ENCODE measurements at places on chromosomes 3 and 15. TPM values are rescaled to one million over a fixed set of nuclear protein-coding genes. Genes with fewer than 3 reads are reported as not detected.

STRC gene
- polyA plus RNA-seq = 3.3 TPM

BCL2A1 gene
- 0.53 TPM for polyA plus RNA-seq

ALDH1L1 gene
- polyA plus RNA-seq = 33.1 TPM

GRCh38 chr3:126418661-126419131 is 24.0 kb downstream of the CFAP100 start:
- DNase-seq = no peak

DNA sequence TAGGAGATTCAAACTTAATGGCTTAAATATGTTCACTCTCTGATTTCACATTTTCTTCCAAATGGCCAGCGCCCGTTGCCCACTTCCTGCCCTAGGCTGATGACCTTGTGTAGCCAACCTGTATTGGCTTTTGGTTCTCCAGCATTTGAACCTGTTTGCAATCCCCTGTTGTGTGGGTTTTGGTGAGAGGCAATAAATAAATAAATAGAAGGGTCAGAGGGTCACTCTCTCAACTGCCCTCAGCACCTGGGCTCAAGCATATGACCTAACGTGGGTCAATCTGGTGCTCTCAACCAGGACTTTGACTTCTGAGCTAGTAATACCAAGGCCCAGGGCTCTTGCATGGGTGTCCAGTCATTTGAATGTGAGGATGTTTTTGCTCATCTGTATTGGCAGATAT is 1.8 kb upstream of the SRP14 start:
- DNase-seq = no peak

- no peak for DNase-seq
Measured at GRCh38 chr3:166190360-166190759, 353.1 kb upstream of the BCHE start.

DNA sequence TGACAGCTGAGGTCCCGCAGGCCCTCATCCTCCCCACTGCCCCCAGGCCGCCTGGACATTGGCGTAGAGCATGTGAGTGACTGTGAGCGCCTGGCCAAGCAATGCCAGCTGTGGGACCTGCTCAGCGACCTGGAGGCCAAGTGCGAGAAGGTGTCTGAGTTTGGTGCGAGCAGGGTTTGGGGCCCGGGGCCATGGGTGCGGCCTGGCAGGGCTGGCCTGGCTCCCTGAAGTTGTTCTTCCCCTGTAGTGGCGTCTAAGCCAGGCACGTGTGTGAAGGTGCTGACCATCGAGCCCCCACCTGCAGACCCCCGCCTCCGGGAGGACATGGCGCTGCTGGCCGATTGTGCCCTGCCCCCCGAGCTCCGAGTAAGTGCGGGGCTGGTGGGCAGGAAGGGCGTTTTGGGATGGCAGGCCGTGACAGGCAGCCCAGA is 4.2 kb downstream of the ABTB1 start:
- no peak for DNase-seq

DNA sequence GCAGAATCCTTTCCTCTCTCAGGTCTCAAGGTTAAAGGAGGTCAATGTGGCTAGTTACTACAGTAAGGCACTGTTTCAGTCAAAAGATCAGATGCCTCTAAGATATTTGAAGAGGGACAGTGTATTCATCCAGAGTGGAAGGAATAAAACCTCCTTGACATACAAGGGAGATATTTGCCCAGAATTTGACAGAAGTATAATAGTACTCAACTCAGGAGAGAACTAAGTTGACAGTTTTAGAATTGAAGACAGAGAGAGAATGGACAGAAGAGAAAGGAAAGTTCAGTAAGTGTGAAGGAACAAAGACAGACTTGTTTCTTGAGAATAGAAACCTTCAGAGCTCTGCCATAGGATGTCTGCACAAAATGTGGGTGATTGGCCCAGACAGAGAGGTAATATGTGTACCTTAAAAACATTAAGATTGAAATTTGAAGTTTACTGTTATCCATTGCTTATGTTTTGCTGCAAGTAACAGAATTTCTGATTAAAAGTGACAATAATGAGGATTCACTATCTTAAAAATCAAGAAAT is 507.1 kb downstream of the IGSF11 start:
- no peak for DNase-seq

DNA sequence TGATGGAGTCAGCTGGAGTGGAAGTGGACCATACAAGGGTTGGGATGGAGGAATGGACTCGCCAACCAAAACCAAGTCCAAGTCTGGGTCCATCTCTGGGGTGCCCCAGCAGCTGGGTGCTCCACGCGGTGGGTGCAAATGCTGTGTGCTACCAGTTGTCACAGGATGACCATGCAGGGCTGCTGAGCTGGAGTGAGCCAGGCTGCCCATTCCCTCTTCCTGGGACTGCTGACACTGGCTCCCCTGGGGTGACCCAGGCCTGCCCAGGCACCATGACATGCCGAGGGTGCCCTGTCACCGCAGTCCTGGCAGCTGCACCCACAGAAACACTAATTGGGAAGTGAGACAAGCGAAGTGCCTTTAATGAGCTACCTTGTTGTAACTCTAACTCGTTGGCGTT is 140.2 kb downstream of the TPRA1 start:
- no peak for DNase-seq

DNA sequence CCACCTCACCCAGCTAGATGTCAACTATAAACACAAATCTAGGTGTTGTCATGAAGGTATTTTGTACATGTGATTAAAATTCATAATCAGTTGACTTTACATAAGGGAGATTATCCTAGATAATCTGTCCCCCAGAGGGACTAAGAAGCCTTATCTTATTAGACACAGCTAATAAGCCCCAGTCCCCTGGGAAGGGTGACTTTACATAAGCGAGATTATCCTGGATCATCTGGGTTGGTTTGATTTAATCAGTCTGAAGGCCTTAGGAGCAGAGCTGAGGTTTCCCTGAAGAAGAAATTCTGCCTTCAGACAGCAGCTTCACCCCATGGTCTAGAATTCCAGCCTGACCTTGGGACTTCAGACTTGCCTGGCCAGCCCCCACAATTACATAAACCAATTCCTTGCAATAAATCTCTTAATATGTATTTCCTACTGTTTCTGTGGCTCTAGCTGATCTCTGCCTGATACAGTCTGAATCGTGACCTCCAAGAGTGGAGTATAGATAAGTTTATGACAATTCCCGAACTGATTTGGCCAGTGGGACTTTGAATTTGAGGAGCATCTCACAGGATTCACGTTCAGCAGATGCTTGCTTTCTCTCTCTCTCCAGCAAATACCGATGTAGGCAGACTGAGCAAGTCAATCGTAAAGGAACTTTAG is 66.5 kb downstream of the MRPL46 start:
- DNase-seq = no peak

- no peak for DNase-seq
Measured at GRCh38 chr3:14946739-14947099, 664 bp upstream of the NR2C2 start.

DNA sequence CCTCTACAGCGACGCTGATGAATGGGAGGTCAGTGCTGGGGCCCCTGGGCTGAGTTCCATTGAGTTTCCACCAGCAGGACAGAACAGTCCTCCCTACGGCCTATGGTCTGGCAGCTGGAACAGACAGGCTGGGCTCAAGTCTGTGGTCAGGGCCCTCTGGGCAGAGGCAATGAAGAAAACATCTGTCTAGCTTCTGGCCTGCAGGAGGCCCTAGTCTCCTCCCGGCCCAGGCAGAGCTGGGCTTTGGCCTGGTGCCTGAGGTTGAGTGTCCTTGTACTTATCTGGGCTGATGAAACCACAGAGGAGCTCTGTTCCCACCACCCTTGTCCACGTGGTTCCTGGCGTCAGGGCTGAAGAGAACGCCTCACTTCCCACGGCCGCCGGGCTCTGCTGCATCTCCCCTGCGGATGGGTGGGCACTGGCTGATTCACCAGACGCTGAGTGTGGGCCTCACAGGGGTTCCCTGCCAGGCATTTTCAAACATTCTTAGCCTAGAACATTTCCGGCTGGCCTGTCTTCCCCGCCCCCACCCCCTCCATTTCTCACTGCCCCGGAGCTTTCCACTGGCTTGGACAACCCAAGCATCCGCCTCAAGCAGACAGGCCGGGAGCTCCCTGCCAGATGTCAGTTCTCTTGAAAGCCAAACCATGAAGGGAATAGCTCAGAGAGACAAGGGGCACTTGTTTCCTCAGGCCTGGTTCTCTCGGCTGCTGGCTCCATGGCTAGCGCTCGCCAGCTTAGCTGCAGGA is 20.3 kb downstream of the PPCDC start:
- no peak for DNase-seq

Measured in left renal cortex interstitium (tissue), 4 donors.